ENCODE measurements at places on chromosomes 12 and 14.

DNA sequence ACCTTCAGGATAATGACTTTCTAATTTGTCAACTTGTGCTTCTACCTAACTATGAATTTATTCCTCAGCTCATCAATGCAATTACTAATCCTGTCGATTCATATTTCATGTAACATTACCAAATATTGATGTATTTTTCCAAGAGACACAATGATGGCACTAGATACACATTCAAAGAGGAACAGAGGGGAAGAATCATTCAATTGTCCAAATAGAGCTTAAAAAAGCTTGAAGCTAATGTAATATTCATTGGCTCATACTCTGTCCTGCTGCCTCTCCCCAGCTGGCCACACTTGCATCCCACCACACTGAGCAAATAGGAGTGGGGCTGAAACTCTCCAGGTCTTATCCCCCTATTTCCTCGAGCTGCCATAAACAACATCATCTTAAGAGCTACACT lies 9.3 kb downstream of the TESPA1 start:
- no peak for DNase-seq

GRCh38 chr12:6946033-6946919 lies 2.5 kb downstream of the C12orf57 start:
- no peak for DNase-seq

- no peak for DNase-seq
Measured at GRCh38 chr12:131542351-131542750, 168.5 kb upstream of the SFSWAP start.

- peak; percentile 77 for DNase-seq
Measured at GRCh38 chr14:68780358-68781160, 12.3 kb downstream of the ZFP36L1 start.

DNA sequence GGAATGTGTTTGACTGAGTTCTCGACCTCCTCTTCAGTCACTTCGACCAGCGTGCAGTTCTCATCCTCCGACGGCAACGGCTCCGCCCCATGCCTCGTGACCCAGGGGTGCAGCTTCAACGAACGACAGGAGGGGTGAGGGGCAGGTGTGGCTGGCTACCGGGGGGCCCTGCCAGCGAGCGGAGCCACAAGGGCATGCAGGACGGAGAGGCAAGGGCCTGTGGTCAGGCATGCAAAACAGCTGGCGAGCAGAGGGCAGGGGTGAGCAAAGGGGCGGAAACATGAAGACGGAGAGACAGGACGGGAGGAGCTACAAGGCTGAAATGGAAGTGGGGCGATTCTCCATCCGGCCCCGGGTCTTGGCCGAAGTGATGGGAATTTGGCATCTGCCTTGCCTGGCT lies 38.7 kb downstream of the P2RX4 start:
- no peak for DNase-seq

DNA sequence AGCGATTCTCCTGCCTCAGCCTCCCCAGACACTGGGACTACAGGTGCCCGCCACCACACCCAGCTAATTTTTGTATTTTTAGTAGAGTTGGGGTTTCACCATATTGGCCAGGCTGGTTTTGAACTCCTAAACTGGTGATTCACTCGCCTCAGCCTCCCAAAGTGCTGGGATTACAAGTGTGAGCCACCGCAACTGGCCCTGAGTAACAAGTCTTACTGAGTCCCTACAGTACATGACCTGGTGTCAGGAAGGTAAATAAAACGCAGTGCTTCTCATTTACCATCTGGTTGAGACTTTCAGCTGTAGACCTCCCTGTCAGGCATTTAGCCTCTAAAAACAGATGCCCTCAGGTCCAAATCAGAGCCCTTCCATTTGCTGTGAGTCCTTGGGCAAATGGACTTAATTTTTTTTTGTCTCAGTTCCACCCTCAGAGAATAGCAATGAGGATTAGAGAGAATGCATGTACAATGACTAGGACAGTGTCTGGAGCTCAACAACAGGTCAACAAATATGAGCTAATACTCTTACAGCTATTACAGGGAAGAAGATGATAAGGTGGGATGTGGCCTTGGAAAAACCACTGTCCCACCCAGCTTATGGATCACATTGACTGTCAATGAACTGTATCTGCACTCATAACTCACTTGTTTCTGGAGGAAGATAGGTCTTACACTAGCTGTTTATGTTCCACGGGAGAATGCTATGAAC lies 70.5 kb downstream of the PHLDA1 start:
- DNase-seq, result no peak

DNA sequence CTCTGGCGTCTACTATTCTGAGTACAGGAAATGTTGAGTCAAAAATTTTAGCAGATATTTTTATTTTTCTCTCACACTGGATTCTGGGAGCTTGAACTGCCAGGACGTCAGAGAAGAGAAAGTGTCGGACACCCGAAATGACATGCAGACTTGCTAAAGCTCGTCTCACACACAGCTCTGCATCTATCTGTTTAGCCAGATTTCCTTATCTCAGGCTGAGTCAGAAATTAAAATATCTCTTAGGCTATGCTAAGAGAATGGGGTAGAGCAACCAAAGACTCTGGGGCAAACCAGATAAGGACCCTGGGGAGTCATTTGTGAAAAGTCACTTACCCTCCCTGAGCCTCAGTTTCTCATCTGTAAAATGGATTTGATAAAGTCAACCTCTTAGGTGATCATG lies 1124.1 kb downstream of the VRK1 start:
- DNase-seq, result no peak

- DNase-seq, result peak; percentile 79
Measured at GRCh38 chr12:89349814-89350213, 2.5 kb downstream of the DUSP6 start.

DNA sequence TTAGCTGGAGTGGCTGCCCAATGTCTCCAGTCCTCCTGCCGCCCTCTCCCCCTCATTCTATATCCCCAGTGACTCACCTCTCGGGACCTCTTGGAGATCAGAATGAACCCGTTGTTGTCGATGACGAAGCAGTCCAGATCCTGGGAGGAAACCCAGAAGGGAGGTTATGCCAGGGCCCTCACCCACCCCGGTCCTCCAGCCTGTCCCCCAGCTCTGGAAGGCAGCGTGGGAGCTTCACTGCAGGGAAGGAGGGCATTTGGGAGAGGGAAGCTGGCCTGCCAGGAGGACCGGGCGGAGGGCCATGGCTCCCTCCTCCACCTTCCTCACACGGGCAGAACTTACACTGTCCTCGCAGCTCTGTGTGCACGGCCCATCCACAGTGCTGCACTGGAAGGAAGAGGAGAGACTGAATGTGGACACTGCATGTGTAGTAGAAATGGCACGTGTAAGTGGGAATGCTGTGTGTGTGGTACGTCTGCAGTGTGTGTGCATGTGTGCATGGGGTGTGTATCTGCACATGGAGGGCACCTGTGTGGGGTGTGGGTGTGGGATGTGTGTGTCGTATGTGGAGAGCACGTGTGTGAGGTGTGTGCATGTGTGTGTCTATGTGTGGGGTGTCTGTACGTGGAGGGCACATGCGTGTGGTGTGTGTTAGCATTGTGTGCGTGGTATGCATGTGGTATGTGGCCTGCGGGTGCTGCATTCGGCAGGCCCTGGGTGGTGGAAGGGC lies 10.0 kb upstream of the LRTM2 start:
- DNase-seq, result no peak
